ENCODE measurements at places on chromosomes 3 and 15.

GRCh38 chr3:13669457-13669856, 120.5 kb downstream of the FBLN2 start:
- no peak for DNase-seq

GRCh38 chr3:42289026-42289425, 23.0 kb upstream of the CCK start:
- no peak for DNase-seq

GRCh38 chr3:143348486-143349327, 229.1 kb downstream of the CHST2 start:
- DNase-seq = no peak

- DNase-seq = no peak
These were observed 5.5 kb downstream of the ABCC5 start for GRCh38 chr3:184011937-184012889.

DNA sequence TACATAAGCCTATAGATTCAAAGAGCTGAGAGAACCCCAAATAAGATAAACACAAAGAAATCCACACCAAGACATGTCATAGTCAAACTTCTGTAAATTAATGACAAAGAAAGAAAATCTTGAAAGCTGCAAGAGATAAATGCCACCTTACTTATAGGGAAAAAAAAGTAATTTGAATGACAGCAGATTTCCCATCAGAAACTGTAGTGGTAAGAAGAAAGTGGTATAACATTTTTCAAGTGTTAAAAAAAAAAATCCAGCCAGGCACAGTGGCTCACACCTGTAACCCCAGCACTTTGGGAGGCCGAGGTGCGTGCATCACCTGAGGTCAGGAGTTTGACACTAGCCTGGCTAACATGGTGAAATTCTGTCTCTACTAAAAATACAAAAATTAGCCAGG, 37.4 kb downstream of the CFAP92 start:
- no peak for DNase-seq

GRCh38 chr3:3798631-3799113, 559 bp upstream of the LRRN1 start:
- DNase-seq = no peak

- no peak for DNase-seq
These were observed 18.7 kb upstream of the APH1B start for GRCh38 chr15:63258658-63259057.

DNA sequence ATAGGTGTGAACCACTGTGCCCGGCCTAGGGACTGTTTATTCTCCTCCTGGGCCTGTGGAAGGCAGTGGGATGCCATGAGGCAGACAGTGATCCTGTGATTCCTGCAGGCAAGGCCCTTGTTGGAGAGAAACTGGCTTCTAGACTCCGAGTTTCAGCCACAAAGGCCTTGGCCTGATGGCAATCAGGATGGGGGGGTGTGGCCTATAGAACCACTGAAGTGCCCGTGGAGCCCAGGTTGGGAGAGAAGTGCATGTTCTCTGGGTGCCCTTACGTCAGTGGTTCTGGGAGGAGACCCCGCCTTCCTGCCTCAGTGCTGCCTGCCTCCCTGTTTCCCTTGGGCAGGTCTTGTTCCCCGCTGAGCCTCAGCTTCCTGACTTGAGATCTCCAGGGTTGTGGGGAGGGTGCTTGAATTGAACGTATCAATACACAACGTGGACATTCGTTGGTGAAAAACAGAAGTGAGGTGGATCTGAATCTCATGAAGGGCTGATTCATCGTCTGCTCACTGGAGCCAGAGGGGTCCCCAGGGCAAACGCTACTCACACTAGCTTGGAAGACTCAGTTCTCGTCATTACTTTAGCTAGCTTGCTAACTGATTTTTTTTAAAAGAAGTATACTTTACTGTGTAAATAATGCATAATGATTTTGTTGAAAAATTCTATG, 31.8 kb downstream of the IRAK2 start:
- no peak for DNase-seq

GRCh38 chr3:142993958-142994442, 7.4 kb upstream of the U2SURP start:
- peak; percentile 43 for DNase-seq

DNA sequence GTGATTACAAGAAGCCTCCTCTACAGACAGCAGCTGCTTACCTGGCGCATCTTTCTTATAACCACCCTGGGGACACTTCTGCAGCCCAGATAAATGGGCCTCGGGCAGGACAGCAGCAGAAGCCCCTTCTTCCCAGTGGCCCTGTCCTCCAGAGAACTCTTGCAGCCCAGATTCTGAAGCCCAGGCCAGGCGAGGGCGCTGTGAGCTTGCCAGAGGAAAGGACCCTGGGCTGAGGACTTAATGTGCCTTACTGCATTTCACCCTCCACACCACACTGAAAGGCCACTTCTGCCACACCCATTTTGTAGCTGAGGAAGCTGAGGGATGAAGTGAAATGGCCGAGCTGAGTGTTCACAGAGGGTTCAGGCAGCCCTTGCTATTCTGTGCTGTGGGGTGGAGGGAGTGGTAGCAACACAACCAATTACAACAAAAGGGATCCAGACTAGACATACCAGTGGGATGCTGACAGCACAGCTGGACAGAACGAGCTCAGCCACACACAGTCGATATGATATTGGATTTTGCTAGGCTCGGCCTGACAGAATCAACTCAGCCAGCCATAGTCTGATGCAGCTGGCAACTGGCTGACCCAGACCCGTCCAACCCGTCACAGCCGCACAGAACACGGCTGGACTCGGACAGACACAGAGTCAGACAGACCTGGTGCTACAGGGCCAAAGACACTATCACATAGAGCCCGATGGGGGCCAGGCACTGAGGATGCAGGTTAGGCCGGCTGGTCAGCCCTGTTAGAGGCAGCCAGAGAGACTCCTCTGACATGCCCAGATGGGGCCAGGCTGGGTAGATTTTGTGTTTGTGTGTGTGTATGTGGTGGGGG, 7.3 kb downstream of the ACOX2 start:
- DNase-seq = no peak

DNA sequence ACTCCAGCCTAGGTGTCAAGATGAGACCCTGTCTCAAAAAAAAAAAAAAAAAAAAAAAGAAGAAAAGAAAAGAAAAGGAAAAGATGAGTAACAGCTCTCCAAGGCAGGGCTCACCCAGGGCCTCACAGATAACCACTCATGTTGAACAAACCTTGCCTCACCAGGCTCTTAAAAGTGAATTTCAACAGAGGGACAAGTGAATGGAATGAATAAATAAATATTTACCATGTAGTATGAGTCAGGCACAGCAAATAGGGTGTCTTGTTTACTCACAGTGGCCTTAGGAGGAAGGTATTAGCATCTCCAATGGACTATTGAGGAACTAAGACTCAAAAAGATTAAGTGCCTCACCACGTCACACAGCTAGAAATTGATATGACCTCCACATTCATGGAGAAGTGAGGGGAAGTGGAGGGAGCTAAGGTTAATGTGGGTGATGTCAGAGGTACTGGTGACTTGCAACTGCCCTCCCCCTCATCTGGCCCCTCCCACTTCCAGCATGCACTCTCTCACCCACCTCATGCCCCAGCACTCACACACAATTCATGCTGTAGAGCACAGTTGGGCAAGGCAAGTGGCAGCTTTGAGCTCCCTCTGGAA, 255.5 kb downstream of the UACA start:
- DNase-seq = no peak

GRCh38 chr3:53823956-53824657, 22.1 kb downstream of the CHDH start:
- no peak for DNase-seq

- DNase-seq = no peak
These were observed 183.2 kb downstream of the MAGI1 start for GRCh38 chr3:65855370-65856100.
